ENCODE measurements at places on chromosomes 1 and 21. TPM values are rescaled to one million over a fixed set of nuclear protein-coding genes. Genes with fewer than 3 reads are reported as not detected.

SV2A gene
- polyA plus RNA-seq = 22.7 TPM

OR2T33 gene
- 0.07 TPM for polyA plus RNA-seq

PDZK1IP1 gene
- polyA plus RNA-seq = not detected

PGLYRP3 gene
- not detected for polyA plus RNA-seq

ERG gene
- 0.05 TPM for polyA plus RNA-seq

SYTL1 gene
- 3.0 TPM for polyA plus RNA-seq

MROH7 gene
- 0.51 TPM for polyA plus RNA-seq

LYPD8 gene
- polyA plus RNA-seq = 1.5 TPM

RGSL1 gene
- polyA plus RNA-seq = not detected

KPRP gene
- polyA plus RNA-seq = not detected

GUCA2A gene
- not detected for polyA plus RNA-seq

B3GALT2 gene
- polyA plus RNA-seq = 0.37 TPM

SELENOF gene
- 155 TPM for polyA plus RNA-seq

TTLL10 gene
- polyA plus RNA-seq = not detected

PROK1 gene
- not detected for polyA plus RNA-seq
